ENCODE measurements at places on chromosomes 4 and X.
A peak's percentile ranks its signal among the peaks of the same experiment; 100 is the strongest.

GRCh38 chr4:122584519-122584918, 36.3 kb downstream of the IL21 start:
- no peak for DNase-seq

DNA sequence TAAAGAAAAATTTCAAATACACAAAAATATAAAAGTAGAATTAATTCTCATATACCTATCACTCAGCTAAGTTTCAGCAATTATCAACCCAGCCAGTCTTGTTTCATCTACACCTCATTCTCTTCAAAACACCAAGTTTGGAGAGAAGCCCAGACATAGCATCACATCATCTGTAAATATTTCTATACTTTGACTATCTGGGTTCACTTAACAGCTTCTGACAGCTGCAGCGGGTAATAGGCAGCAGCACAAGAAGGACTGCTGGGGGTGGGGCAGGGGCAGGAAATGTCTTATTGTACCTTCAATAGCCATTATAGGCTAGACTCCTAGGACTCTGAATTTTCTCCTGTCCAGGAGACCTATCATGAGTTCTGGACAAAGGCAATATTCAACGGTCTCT, 54.1 kb downstream of the PHF8 start:
- no peak for DNase-seq

- no peak for DNase-seq
These were observed 53.1 kb downstream of the GAK start for GRCh38 chr4:878796-879728.

- DNase-seq = no peak
These were observed 45.4 kb downstream of the FGFRL1 start for GRCh38 chr4:1056671-1057402.

DNA sequence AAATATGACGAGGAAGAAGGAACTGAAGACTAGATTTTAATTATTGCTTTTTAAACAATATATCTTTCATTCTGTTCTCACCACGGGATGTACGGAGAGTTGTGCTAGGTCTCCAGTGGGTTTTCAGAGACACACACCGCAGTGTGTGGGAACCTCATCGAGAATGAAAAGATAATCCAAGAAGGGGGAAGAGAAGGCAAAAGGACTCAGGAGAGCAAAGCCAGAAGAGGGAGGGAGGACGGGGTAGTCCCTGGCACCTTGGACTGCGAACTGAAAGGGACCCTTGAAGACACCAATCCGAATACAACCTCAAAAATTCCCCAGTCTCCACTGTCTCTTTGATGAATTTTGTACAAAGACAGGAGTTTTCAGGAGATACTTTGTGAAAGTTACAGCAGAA, 932 bp upstream of the LEF1 start:
- no peak for DNase-seq

DNA sequence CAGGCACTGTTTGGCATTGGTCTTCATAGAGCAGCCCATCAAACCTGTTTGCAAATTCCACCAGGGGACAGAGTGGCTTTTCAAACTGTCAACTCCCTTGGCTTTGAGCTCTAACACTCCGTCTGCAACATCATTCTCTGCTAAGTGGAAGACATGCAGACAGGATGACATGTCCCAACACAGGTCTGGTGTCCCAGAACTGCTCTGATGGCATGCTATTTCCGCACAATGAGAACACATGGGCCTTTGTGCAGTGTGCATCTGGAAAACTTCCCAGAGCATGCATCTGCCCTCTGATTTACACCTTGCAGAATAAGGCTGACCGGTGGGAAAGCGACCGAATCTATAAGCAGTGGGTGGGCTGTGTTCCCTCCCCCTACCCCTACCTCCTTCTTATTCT, 212.8 kb upstream of the GYPA start:
- DNase-seq = no peak

- DNase-seq = no peak
These were observed 19.0 kb upstream of the PDE5A start for GRCh38 chr4:119647558-119647957.

DNA sequence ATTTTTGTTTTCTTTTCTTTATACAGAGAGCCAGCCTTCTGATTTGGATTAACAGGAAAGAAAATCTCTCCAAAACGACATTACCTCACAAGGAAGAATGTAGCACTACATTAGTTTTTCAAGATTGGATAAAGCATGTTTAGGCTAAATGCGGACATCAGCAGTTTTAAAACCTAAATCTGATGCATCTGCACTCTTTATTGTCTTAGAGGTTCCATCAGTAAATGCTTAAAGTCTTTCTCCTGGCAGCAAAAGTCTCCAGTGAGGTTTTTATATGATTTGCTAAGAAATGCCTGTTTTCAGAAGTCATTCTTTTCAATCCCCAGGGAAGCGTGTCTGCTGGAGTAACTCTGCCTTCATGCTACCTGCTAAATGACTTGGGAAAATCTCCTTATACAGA, 912.9 kb upstream of the INTU start:
- DNase-seq = no peak

- no peak for DNase-seq
These were observed 160.4 kb upstream of the GPR101 start for GRCh38 chrX:137194164-137194563.

- DNase-seq = peak; percentile 10
These were observed 520 bp upstream of the SRP72 start for GRCh38 chr4:56466910-56467283.

- DNase-seq = no peak
These were observed 29.7 kb upstream of the WFS1 start for GRCh38 chr4:6239968-6240367.

GRCh38 chrX:23993012-23993633, 33.9 kb downstream of the KLHL15 start:
- DNase-seq = no peak

GRCh38 chr4:4384837-4385236, 2.1 kb upstream of the NSG1 start:
- peak; percentile 50 for DNase-seq

- DNase-seq = no peak
These were observed 113.9 kb downstream of the NYX start for GRCh38 chrX:41561045-41561444.

DNA sequence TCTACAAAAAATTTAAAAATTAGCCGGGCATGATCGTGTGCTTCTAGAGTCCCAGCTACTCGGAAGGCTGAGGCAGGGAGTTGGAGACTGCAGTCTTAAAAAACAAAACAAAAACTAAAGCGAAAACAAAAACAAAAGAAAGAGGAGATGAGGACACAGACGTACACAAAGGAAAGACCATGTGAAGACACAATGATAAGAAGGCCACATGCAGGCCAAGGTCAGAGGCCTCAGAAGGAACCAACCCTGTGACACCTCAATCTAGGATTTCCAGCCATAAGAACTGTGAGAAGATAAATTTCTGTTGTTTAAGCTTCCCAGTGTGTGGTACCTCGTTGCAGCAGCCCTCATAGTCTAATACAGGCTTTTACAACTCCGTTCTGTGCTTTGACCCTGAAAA, 177.0 kb upstream of the ATP6AP2 start:
- DNase-seq = no peak

DNA sequence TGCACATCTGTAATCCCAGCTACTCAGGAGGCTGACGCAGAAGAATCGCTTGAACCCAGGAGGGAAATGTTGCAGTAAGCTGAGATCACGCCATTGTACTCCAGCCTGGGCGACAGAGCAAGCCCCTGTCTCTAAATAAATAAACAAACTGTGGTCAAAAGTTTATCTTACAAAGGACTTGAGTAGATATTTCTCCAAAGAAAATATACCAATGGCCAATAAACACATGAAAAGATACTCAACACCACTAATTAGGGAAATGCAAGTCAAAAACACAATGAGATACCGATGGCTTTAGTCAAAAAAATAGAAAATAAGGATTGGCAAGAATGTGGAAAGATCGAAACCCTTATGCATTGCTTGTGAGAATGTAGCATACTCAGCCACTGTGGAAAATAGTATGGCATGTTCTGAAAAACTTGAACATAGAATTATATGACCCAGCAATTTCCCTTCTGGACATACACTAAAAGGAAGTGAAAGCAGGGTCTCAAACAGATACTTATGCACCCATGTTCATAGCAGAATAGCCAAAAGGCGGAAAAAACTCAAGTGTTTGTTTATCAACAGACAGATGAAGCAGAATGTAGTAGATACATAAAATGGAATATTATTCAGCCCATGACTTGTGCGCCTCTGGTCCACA, 2.0 kb upstream of the CFAP97 start:
- no peak for DNase-seq

- DNase-seq = no peak
These were observed 111.3 kb downstream of the CEP135 start for GRCh38 chr4:56060036-56060435.

- DNase-seq = no peak
These were observed 5.2 kb upstream of the CBR4 start for GRCh38 chr4:169015186-169015623.

DNA sequence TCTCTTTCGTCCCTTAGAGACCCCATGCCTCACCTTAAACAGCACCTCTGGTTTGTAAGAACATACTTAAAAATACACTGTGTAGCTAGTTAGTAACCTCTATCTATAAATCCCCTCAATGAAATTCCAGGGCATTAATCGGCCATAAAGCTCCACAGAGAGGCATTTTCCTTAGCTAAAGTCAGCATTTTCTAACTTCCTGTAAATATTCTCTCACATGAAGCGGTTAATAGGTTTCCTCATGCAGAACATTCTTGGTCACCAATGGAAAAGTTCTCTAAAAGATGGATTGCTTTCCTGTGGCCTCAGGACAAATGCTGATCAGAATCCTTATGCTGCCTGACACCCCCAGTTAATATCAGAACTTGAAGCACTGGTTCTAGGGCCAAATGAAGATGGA, 248.6 kb upstream of the BOD1L1 start:
- DNase-seq = no peak

- no peak for DNase-seq
These were observed 172.9 kb downstream of the PRDM5 start for GRCh38 chr4:120749445-120750151.

GRCh38 chr4:168771251-168771650, 238.8 kb downstream of the CBR4 start:
- DNase-seq = no peak

DNA sequence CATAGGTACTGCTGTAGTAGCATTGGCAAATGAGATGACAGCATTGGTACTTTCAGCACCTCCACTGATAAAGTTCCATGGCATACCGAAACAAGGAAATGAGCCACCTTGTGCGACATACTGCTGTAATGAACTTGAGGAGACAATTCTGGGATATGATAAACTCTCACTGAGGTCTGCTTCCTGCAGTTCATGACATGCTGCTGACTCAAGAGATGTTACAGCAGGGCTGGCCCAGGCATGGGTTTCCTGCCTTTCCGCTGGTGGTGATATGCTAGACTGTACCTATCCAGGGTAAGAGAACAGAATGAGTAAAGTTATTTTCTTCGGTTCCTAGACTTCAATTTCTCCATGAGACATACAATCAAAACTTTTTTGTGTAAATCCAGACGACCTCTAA, 17.1 kb downstream of the BEND2 start:
- DNase-seq = no peak

DNA sequence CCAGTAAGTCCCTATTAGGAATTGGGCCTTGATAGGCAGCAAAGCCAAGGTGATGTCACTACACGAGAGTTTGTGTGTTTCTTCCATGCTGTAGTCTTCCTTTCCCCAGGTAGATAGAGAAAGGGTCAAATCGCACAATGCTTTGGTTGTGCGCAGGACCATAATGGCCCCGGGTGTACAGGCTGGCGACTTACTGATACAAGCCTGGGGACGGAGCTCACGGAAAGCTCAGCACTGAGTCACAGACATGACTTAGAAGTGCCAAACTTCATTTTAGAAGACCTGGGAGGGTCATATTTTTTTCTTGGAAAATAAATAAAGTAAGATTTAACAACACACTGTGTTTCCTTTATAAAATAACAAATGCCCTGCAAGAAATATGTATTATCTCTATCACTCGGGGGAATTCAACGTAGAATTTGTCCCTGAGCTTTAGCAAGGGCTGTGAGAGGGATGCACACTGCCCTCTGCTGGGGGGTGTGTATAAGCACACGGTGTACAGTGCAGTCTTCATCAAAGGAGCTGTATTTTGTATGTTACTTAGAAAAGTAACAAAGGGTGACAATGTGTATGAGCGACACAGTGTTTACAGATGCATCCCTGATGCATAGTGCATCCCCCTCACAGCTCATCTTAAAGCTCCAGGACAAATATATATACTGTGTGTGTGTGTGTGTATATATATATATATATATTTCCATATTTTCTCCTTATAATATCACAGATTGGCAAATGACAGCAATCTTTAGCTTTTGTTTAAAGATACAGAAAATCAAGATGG, 254.5 kb upstream of the VEGFC start:
- peak; percentile 6 for DNase-seq

- DNase-seq = no peak
These were observed 41.9 kb downstream of the FRAS1 start for GRCh38 chr4:78099058-78099457.

DNA sequence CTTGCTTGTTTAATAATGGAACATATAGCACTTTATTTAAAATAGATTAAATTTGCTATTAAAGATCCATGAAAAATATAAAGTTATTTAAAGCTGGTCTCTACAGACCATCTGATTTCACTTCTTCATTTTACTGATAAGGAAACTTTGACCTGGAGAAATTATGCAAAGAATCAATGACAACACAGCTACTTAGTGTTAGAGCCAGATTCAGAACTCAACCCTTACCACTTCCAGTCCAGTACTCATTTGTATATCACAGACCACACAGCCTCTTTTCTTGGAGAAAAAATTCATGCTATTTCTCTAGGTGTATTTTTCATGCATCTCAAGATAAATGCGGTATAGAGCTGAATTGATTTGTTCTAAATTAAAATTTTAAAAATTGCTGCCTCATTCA, 34.0 kb downstream of the WDFY3 start:
- DNase-seq = no peak

DNA sequence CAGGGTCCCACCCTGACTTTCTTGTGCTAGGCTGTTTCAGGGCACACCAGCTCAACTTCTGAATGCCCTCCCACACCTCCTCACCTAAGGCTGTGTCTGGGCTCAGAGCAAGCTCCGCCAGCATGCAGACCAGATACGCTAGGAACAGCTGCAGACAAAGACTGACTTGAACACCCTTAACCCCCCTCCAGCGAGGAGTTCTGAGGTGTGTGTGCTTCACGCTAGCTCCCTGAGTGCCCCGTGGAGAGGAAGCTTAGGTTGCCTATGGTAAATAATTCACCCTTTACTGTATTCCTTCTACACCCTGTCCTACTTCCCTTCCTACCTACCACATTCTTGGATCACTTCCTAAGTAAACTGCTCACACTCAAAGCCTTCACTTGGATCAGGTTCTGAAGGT, 115.0 kb downstream of the VCX3B start:
- DNase-seq = no peak

DNA sequence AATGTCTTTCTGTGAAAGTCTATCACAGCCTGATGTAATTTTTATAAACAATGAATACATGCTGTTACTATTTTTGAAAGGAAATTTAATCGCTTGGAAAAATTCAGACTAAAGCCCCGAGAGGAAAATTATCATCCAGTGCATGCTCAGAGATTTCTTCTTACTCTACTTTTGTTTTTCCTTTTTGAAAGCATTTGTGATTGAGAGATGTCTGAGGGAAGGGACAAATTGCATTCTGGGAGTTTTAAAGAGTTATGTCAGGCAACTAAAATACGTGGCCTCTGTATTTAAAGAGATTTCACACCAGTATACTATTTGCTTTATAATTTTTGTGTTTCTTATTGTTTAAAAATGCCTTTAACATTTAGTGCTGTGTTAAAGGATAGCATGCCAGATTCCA, 1.4 kb upstream of the ZFX start:
- no peak for DNase-seq

Measured in HuH-7.5 (cell line).